ENCODE measurements at places on chromosomes 3 and 15.

- no peak for DNase-seq
Observed at GRCh38 chr3:64460877-64461276, 226.9 kb downstream of the ADAMTS9 start.

DNA sequence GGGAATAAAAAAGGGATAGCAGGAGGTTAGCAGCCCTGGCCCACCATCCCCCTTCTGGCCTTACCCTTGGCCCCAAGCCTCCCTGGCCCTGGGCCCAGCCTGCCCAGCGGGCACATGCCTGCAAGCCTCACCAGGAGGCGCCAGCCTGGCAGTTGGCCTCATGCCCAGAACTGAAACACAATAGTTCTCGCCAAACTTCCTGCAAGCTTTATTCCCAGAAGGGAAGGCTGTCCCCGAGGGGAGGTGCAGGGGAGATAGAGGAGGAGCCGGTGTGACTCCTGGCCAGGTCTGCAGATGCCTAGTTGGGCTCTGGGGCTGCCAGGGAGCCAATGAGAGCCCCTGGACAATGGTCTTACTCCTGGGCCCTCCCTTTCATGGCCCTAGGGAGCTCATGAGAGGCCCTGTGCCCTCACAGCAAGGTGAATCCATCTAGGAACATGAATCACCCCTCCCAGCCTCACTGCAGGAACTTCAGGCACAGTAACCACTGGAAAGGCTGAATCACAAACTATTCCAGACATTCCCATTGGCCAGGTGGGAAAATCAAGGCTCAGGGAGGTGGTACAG lies 4.0 kb downstream of the CCDC33 start:
- no peak for DNase-seq

DNA sequence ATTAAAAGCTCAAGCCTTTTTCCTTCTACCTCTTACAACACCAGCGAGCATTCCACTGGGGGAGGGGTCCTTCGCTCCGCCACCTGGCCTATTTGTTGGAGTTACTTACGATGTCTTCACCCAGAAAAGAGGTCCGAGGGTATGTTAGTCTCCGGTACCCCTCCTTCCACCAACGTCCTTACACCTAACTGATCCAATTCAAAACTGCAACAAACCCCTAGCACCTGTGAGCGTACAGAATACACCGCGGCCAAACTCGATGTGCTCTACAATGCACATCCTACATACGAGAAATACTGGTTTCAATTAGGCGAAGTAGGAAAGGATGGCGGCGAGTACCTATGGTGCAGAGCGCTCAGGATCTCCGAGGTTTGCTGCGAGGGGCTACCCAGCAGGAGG lies 944 bp downstream of the SLITRK3 start:
- DNase-seq = no peak

GRCh38 chr15:29003191-29003839 lies 117.5 kb downstream of the APBA2 start:
- no peak for DNase-seq
